T-helper 2 cell treated with Interferon-gamma antibody and Interleukin-4, amounts not matched to agents 5 μg/mL and 100 μg/mL, for 36 hours (primary cell): ENCODE measurements at places on chromosomes 4 and X.

DNA sequence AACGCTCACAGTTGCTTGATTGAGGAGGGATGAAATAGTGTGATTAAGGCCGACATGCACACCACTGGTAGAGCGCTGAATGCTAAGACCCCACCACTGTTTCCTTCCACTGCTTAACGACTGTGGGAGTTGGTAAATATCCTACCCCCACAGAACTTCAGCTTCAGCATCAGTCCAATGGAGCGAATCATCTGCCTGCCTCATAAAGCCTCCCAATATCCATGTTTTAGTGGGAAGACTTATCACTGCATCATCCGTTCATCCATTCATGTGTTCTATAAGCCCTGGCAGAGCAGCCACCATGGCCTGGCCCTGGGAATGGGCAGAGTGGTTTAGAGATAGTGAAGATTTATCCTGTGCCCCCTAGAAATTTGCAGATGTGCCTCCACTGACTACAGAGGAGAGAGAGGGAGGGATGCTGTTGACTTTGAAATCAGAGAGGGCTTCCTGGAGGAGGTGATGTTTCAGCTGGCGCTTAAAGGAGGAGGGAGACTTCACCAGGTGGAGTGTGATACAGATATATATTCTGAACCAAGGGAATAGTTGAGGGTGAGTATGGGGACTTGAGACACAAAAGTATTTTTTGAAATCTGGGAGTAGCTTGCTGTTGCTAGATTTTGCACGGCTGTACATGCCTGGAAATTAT is 71.9 kb upstream of the STX18 start:
- DNase-seq: no peak

DNA sequence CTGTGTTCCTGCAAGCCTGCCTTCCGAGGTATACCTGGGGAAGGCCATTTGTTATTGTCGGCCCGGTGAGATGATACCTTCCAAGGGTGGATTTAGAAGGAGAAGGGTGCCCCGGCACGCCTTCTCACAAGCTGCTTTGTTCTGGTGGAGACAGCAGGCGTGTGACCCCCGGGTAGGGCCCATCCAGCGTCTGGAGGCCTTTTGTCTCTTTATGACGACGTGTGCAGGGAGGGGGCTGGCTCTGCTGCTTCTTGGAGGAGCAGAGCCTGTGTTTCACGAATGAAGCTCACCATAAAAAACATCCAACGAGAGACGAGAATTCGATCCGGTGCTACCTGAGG is 45.3 kb downstream of the SHOX start:
- no peak for DNase-seq

GRCh38 chr4:145580906-145581305 is 38.3 kb upstream of the MMAA start:
- DNase-seq: no peak

DNA sequence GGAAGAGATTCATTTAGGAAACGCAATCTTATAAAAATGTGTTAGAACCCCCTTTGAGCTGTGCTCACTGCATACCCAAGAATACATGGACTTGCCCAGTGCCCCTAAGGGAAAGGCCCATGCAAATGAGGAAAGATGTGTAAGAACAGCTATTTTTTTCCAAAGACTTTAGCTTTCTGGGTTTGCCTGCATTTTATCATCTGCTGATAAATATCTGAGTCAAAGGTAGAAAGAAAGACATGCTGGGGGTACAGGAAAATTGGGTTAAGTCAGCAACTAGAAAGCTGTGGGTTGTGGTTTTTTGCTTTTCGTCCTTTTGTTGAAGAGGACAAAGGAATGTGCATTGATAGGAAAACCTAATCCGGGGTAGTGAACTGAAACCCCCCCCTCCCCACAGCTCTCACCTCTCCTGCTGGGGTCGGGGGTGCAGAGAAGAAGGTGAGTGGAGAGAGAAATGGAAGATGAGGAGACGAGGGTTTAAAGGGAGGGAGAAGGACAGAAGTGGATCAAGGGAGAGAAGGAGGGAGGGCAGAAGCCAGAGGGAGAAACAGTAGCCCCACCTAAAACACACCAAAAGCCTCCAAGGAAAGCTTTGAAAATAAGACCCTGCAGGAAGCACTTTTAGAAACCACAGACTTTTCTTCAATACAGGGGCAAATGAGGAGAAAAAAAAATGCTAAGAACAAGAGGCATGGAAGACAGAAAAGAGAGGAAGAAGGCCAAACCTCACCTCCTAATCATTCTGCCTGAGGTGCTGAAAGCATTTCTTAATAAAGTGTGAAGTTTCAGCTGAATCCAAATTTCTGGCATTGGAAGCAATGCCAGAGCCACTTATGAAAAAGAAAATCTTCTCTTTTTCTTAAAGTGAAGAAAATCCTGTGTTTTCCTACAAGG is 49.3 kb downstream of the KDR start:
- DNase-seq: no peak

GRCh38 chrX:74408304-74408703 is 13.0 kb upstream of the SLC16A2 start:
- no peak for DNase-seq

DNA sequence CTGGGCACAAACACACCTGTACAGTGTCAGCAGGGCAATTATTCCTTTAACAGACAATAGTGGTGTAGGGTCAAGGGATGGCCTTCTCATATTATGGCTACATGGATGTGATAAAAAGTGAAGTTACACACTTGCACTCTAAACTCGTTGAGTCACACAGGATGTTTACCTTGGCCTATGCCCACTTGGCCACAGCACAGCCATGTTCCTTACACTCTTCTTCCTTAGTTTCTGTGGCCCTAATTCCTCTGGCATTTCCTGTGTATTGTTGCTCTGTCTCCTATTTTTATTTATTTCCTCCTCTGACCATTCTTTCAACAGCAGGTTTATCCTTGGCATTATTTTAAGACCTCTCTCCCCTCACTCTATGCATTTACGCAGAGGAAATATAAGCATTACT is 86.8 kb upstream of the NPFFR2 start:
- no peak for DNase-seq
